ENCODE measurements at places on chromosomes 16 and 17.

DNA sequence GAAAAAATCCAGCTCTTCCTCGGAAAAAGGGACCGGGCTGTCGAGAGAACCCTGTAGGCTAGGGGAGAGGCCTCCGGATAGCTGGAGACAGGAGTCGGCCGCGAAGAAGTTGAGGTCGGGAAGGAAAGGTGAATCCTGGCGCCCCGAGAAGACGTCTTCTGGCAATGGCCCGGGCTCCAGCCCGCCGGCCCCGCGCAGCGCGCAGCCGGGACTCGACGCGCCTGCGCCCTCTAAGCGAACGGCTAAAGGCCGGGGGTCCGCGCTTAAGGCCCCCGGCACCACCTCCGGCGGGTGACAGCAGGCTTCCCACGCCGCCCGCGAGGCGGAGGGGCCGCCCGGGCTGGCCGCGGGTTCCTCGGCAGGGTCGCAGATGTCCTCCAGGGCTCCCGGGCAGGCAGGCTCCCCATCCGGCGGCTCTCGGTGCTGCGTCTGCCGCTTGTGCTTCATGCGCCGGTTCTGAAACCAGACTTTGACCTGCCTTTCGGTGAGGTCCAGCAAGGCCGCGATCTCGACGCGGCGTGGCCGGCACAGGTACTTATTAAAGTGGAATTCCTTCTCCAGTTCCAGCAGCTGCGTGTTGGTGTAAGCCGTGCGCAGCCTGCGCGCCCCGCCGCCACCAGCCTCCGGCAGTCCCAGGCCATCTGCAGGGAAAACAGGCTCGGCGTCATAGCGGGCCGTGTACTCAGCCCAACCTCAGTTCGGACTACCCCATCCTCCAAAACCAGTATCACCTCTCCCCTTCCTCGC, 1.6 kb downstream of the HOXB2 start:
- DNase-seq, result no peak

- no peak for DNase-seq
Observed at GRCh38 chr17:41575336-41575735, 3.5 kb upstream of the KRT9 start.

GRCh38 chr16:10992797-10993196, 48.4 kb downstream of the CLEC16A start:
- no peak for DNase-seq

DNA sequence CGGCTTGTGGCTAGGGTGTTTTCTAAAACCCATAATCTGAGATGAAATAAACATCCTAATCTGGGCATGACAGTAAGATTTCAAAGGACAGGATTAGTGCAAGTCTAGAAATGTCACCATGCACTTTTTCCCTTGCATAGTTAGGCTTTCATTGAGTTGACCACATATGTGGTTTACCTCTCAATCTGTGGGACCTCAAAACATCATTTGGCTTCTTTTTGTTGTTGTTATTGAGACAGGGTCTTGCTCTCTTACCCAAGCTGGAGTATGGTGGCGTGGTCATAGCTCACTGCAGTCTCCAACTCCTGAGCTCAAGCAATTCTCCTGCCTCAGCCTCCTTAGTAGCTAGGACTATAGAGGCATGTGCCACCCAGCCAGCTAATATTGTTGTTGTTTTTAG, 197.8 kb downstream of the CEP112 start:
- no peak for DNase-seq

DNA sequence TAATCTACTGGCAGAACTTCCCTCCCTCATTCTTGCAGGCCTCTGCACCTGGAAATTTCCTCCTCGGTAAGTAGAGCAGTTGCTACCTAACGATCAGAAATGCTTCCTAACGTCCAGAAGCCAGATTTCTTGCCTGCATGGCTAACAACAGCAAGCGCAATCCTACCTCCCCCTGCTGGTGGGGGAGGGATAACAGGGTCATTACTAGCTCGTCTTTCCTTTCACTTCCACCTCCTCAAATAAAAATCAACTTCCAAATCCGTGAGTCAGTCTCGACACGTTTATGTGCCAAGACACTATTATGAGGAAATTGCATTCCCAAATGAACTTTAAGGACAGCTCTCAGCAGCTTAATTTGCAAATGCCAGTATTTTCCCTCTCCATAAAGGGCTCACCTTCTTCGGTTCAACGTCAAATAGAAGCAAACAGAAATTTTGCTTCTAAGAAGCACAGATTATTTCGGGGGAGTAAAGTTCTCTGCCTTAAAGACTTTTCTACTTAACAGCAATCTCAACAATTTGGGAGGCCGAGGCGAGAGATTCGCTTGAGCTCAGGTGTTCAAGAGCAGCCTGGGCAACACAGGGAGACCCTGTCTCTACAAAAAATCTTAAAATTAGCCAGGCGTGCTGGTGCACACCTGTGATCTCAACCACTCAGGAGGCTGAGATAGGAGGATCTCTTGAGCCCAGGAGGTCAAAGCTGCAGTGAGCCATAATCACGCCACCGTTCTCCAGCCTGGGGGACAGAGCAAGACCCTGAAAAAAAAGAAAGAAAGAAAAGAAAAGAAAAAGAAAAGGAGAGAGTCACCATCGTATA, 188.6 kb upstream of the PSMD7 start:
- no peak for DNase-seq

DNA sequence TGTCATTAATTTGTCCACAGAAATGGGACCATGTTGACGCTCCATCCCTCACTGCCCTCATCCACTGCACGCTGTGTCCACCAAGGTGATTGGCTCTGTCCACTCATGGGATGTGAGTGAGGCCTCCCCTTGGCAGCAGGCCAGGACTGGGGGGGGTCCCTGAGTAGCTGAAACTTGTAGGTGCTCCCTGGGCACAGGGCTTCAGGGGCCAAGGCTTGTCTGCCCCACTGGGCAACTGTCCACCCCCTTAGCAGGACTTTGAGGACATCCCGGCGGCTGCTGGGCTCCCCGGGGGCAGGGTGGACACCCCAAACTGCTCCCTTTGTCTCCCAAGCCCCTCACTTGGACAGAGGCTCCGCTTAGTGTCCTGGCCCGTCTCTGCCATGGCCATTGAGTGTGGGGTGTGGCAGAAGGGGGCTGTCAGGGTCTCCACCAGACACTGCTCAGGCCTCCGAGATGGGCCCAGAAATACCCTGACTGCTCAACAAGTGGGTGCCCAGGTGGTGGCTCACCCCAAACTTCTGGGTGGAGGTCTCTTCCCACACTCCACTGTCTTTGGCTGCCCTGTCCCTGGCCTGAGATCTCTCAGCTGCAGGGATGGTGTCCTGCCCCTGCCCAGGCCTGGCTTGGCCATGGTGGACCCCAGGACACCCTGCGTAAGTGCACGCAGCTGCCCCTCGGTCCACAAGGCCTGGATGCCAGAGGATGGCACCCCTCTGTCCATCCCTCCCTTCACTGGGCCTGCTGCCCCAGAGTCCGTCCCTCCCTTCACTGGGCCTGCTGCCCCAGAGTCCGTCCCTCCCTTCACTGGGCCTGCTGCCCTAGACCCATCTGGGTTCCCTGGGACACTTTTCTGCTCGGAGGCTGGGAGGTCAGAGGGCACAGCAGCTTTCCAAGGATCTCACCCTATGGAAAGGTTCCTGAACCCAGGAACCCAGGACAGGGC, 2.9 kb upstream of the RAB40C start:
- DNase-seq, result no peak
